ENCODE measurements at places on chromosomes 5 and 9. TPM values are rescaled to one million over a fixed set of nuclear protein-coding genes. Genes with fewer than 3 reads are reported as not detected.

DNA sequence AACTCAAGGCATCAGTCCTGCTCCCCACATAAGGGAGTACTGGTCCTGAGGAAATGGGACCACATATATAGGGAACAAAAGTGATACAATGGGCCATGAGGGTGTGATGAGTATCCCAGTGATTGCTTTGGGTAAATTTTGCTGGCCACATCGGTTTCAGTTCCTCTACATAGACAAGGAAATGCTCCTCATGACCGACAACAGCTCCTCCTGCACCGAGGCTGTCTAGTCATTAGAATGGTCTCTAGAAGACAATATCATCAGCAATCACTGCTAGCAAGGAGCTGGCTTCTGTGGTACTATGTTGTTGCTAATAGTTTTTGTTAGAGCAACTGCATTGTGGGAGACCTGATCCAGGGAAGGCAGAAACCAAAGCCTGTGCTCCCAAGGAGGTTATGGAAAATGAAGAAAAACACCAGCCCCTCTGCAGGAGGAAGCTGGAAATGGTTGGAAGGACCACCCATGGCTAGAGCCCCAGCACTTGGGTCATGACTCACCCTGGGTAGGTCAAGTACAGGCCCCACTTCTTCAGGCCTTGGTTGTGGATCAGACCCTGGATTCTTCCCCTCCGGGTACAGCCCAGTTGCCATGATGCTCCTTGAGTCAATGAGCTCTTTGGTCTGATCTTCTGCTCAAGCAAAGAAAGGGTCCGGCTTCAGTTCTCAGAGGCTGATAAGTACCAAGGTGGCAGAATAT lies 3.4 kb upstream of the CTSL start:
- H3K27me3 ChIP-seq = no peaks in the 10 kb centered on the region
- H3K4me3 ChIP-seq = no peak overlapping the region
- H3K36me3 ChIP-seq = no peaks in the 10 kb centered on the region

DNA sequence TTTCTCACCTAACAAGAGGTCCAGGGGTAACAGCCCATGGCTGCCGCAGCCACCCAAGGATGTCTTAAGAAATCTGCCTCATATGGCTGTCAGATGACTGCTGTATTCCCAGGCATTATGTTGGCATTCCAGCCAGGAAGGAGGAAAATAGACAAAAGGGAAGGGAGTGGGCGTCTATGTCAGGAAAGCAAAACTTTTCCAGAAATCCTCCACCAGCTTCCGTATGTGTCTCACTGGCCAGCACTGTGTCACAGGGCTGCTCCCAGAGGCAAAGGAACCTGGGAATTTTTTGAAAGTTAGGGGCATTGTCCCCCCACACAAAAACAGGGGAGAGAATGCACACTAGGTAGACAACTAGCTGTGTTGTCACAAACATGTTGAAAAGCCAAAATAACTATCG lies 7.3 kb downstream of the BHMT2 start:
- DNase-seq = no peak
- H3K4me3 ChIP-seq = no peak overlapping the region
- H3K4me1 ChIP-seq = no peaks in the 10 kb centered on the region
- no peaks in the 10 kb centered on the region for H3K36me3 ChIP-seq

DNA sequence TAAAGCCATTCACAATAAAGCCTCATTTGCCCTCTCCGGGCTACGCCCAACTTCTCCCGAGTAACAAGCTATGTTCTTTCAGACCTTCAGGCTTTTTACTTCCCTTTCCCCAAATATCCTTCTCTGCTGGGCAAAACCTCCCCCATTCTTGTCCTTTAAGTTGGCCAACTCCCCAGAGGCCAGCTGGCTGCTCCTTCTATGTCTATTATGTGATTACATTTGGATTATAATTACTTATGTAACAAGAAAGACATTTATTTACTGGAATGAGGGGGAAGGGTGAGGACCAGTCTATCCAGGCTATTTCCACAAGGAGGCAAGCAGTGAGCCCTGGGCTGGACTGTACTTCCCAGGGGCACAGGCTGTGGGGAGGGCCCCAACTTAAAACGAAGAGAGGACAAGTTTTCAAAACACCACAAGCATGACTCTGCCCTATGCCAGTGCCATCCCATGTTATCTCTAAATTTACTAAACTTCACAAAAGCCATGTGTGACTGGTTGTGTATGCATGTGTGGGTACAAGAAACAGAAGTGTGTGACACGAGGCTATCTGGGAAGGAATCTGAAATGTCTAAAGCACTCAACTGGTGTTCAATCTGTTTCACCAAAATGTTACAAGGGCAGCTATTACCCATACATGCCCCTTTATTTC lies 84.5 kb downstream of the GNAQ start:
- no peaks in the 10 kb centered on the region for H3K27me3 ChIP-seq
- DNase-seq = no peak
- no peak overlapping the region for H3K27ac ChIP-seq
- H3K4me1 ChIP-seq = peaks cover 27% of the 10 kb centered on the region
- no peaks in the 10 kb centered on the region for H3K36me3 ChIP-seq
- H3K4me3 ChIP-seq = no peak overlapping the region

Gene INSL4
- not detected for total RNA-seq

Gene PTGES
- total RNA-seq = 36.9 TPM

GRCh38 chr5:92838253-92838652 lies 742.8 kb downstream of the NR2F1-AS1 start:
- no peaks in the 10 kb centered on the region for H3K27me3 ChIP-seq
- DNase-seq = no peak
- no peak overlapping the region for H3K4me3 ChIP-seq
- H3K27ac ChIP-seq = no peak overlapping the region
- no peaks in the 10 kb centered on the region for H3K36me3 ChIP-seq

DNA sequence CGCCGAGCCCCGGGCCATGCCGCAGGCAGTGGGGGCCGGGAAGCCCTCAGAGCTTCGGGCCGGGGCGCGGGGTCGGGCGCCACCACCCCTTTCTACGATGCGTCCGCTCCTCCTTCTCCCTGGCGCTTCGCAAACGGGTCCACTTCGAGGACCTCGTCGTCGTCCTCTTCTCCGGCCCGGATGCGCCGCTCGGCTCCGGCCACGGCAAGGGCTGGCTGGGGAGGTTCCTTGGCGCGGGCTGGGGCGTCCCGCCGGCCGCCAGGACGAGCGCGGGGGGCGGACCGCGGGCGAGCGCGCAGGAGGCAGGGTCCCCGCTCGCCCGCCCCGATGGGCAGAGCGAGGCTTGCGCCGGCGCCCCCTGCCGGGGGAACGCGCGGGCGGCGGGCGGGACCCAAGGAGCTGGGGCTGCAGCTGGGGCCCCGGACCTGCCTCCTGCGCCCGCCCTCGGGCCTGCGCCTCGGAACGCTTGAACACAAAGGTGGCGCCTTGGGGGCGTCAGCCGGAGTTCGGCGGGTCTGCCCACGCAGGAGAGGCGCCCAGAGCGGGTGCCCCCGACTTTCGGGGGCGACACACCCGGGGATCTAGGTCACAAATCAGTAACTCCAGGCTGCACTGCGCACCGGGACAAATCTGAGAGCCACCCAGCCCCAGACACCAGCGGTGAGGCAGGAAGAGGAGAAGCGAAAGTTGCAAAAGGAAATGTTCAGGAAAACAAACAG lies at the start of gene ROR2:
Gene ROR2, minus strand, starts transcription at position 283 of the 719 bp plus-strand sequence.
- no peaks in the 10 kb centered on the region for H3K36me3 ChIP-seq
- H3K4me1 ChIP-seq = peaks cover 3% of the 10 kb centered on the region
- peak; percentile 76 for DNase-seq
- H3K4me3 ChIP-seq = peak within 1 kb of the TSS; percentile 62
- no peaks in the 10 kb centered on the region for H3K27me3 ChIP-seq
- peak within 1 kb of the TSS; percentile 76 for H3K27ac ChIP-seq

DNA sequence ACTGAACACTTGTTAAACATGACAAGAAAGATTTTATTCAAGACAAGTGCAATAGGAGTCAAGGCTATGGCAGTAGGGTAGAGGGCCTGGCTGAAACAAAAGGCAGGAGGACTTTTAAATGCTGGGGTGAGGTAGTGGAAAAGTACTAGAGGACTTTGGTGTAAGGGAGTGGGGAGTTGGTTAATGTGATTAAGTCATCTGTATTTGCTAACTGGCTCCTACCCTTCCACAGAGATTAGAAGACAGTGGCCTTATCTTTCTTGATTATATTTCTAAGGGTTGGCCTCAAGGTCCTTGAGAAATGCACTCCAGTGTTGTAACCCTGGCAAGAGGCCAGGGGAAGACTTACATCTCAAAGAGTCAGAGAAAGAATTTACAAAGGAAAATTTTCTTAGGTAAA lies 160.2 kb upstream of the FTMT start:
- no peak overlapping the region for H3K4me3 ChIP-seq
- H3K27ac ChIP-seq = no peak overlapping the region
- H3K27me3 ChIP-seq = no peaks in the 10 kb centered on the region
- DNase-seq = no peak
- H3K4me1 ChIP-seq = no peaks in the 10 kb centered on the region
- H3K36me3 ChIP-seq = no peaks in the 10 kb centered on the region

DNA sequence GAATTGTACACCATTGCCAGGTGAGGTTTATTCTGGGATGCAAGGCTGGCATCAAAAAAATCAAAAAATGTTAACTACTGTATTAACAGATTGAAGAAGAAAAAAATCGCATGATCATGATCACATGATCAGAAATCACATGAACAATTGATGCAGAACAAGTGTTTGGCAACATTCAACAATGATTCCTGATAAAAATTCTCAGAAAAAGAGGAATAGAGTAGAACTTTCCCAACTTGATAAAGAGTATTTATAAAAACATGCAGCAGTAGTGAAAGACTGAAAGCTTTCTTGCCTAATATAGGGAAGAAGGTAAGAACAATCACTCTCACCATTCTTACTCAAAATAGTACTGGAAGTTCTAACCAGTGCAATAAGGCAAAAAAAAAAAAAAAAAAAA lies 16.4 kb downstream of the SLCO4C1 start:
- no peaks in the 10 kb centered on the region for H3K27me3 ChIP-seq
- H3K4me3 ChIP-seq = no peak overlapping the region
- no peaks in the 10 kb centered on the region for H3K4me1 ChIP-seq
- H3K27ac ChIP-seq = no peak overlapping the region
- no peak for DNase-seq
- no peaks in the 10 kb centered on the region for H3K36me3 ChIP-seq

DNA sequence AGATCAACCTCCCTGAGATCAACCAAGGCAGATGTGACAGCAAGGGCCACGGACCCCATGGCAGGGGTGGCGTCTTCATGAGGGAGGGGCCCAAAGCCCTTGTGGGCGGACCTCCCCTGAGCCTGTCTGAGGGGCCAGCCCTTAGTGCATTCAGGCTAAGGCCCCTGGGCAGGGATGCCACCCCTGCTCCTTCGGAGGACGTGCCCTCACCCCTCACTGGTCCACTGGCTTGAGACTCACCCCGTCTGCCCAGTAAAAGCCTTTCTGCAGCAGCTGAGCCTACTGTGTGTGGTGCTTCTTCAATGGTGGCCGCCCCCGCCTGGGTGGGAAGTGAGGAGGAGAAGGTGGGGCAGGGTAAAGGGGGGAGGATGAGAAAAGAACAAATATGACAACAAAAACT lies 8.3 kb downstream of the GPX3 start:
- peaks cover 24% of the 10 kb centered on the region for H3K4me1 ChIP-seq
- H3K4me3 ChIP-seq = no peak overlapping the region
- H3K27me3 ChIP-seq = no peaks in the 10 kb centered on the region

Gene NRARP
- total RNA-seq = 40.6 TPM

DNA sequence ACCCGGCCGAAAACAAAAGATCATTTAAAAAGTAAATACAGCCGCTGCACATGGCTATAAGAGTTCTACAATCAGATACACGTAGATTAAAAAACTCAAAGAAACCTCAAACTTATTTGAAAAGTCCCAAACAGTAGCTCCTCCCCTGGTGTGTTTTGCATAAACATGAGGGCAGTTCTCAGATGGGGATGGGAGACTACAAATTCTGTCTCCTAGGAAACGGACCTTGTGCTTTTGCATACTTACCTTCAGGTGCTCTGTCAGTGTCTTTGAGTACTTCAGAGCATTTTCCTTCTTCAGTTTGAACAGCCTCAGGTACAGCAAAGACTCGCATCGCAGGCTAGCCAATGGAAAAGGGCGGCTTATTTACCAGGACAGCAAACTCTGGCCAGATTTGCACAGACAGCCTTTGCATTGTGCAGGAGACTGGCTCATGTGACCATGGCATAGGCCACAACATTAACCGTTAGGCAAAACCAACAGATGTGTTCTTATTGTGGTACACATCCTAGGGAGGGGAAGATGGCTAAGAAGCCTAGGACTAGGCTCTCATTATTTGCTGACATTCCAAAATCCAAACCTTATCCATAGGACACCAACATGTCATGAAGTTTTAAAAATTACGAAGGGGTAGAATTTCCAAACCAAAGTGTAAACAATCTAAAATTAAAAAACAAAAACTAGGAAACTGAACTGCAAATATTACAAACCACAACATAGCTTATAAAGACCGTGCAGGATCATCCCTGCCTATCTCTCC lies 12.8 kb downstream of the LEAP2 start:
- no peaks in the 10 kb centered on the region for H3K27me3 ChIP-seq
- no peaks in the 10 kb centered on the region for H3K36me3 ChIP-seq
- no peaks in the 10 kb centered on the region for H3K4me1 ChIP-seq
- H3K27ac ChIP-seq = no peak overlapping the region

GRCh38 chr9:26566141-26566540 lies 326.5 kb downstream of the CAAP1 start:
- H3K27ac ChIP-seq = no peak overlapping the region
- DNase-seq = no peak
- no peaks in the 10 kb centered on the region for H3K36me3 ChIP-seq
- no peak overlapping the region for H3K4me3 ChIP-seq
- no peaks in the 10 kb centered on the region for H3K4me1 ChIP-seq

Gene KCNIP1
- 14.8 TPM for total RNA-seq

Gene IFNB1
- not detected for total RNA-seq

DNA sequence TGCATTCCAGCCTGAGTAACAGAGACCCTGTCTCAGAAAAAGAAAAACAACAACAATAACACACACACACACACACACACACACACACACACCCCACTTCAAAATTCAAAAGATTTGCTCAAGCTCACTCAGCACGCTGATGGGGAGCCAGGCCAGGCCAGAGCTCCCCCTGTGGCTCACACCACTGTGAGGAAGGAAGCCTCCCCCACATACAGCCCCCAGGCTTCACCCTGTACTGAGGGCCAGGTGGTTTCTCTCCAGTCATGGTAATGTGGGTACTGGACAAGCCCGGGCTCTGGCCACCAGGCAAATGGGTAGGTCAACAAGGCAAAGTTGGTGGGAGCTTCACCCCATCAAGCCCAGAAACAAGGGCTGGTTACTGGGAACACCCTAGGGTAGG lies 19.0 kb downstream of the ATOX1 start:
- H3K27me3 ChIP-seq = no peaks in the 10 kb centered on the region
- no peak overlapping the region for H3K4me3 ChIP-seq
- no peak overlapping the region for H3K27ac ChIP-seq
- peaks cover 50% of the 10 kb centered on the region for H3K4me1 ChIP-seq

Gene LCN10
- 8.3 TPM for total RNA-seq

- no peaks in the 10 kb centered on the region for H3K27me3 ChIP-seq
- DNase-seq = peak; percentile 86
- no peaks in the 10 kb centered on the region for H3K36me3 ChIP-seq
- no peak overlapping the region for H3K27ac ChIP-seq
- no peak overlapping the region for H3K4me3 ChIP-seq
- no peaks in the 10 kb centered on the region for H3K4me1 ChIP-seq
Measured at GRCh38 chr9:112844771-112845542, 45.7 kb downstream of the SLC46A2 start.

Data from testis (tissue), 5 donors.